Renal cortical epithelial cell (primary cell): ENCODE measurements at places on chromosomes 12 and 14. TPM values are rescaled to one million over a fixed set of nuclear protein-coding genes. Genes with fewer than 3 reads are reported as not detected.

Gene FAM222A
- total RNA-seq, result 0.35 and 3.1 TPM in 2 replicates

DNA sequence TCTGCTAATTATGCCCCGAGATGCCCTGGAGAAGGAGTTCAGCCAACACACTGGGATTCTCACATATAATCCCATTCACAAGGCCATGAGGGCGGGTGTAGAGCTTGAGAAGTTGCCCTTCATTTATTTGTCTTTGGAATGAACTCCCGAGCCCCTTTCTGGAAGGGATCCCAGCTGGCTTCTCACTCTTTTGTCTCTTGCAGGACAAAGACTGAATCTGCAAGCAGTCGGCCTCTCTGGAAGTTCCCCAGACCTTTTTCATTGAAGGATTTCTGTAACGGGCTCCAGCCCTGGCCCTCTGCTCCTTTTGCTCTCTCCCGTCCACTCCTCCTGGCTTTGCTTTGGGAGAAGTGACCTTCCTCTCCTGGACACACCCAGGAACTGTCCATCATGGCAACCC, 163.3 kb upstream of the SFSWAP start:
- DNase-seq, result no peak

Gene CLBA1
- total RNA-seq, result 8.7 and 17.8 TPM in 2 replicates

GRCh38 chr14:32578181-32578580, 249.1 kb downstream of the AKAP6 start:
- no peak for DNase-seq

GRCh38 chr14:105525861-105526775, at the start of gene TMEM121:
Gene TMEM121, plus strand, starts transcription at chr14:105526583. Its CDS starts 2,252 bp downstream, at chr14:105528835.
- DNase-seq, result no peak

DNA sequence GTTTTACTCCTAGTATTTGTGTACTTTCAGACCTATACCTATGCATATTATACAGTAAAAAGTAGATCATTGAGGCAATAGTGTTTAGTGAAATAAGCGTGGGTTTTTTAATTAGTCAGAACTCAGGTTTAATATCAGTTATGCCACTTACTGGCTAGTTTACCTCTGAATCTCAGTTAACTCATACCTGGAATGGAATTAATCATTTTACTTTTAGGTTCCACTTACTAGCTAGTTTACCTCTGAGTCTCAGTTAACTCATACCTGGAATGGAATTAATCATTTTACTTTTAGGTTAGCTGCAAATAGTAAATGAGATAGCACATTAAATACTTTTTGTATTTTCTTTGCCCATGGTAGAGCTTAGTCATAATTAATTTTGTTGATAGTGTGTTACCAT, 475.7 kb downstream of the CCER1 start:
- no peak for DNase-seq
